ENCODE measurements at places on chromosomes 16 and 17.

DNA sequence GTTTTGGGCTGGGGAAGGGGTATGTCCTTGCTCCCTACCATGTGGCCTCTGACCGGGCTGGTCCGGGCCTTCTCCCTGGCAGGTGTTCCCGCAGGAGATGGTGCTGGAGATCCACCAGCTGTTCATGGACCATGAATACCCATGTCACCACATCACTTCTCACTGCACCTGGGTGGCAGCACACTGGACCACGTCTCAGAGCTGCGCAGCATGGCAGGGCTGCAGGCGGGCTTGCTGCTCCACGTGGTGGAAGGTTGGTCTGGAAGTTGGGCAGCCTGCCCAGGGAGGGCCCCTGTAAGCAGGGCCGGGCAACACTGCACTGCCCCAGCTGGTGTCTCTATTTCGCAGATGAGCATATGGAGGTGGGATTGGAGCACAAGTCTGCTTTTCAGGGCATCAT, 169.5 kb upstream of the ZNF267 start:
- no peak for DNase-seq

- DNase-seq: no peak
Observed at GRCh38 chr16:52128361-52128760, 418.6 kb downstream of the TOX3 start.

DNA sequence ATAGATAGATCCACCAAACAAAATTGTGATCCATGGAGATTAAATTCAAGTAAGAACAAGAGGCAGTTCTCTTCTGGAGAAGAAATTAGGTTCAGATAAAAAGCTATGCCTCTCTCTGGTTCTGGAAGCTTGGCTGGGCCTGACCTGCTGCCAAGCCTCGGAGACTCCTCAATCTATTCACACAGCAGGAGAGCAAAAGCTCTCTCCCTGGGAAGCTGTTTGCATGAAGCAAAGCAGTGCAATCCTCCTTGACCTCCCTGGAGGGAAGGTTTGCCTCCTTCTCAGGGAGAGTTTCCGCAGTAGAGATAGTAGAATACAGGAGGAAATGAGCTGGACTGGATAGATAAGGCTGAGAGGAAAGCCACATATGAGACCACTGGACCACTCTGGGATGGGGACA, 78.1 kb upstream of the GNAO1 start:
- no peak for DNase-seq

DNA sequence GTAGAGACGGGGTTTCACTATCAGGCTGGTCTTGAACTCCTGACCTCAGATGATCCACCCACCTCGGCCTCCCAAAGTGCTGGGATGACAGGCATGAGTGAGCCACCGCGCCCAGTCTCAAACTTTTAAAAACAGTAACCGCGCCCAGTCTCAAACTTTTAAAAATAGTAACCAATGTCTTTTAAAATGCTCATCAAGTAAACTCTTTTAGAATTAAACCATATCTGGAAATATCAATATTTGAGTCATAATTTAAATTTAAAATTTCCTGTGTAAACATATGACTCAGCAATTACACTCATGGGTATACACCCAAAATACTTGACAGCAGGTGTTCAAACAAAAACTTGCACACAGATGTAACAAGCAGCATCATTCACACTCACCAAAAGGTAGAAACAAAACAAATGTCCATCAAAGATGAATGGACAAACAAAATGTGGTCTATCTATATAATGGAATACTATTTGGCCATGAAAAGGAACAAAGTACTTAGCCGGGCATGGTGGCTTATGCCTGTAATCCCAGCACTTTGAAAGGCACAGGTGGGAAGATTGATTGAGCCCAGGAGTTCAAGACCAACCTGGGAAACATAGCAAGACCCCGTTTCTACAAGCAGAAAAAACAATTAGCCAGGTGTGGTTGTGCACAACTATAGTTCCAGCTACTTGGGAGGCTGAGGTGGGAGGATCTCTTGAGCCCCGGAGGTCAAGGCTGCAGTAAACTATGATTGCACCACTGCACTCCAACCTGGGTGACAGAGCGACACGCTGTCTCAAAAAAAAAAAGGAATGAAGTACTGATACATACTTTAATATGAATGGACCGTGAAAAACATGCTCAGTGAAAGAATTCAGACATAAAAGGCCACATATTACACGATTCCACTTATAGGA, 20.2 kb downstream of the ENPP7 start:
- DNase-seq: no peak

DNA sequence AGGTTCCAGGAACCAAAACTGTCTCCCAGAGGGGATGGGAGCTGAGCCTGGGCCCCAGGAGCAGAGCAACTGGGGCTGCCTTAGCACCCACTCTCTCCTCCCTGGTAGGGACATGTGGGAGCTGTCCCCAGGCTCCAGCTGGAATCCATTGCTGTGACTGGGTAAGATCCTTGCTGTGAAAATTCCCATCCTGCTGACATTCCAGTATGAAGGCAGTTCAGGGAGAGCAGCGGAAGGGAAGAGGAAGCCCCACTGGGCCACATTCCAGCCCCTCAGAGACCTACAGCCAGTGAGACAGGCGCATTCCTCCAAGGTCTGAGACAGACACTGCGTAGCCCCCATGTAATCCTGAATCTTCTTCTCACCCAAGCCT, 24.2 kb downstream of the MYO18A start:
- DNase-seq: no peak

- no peak for DNase-seq
Observed at GRCh38 chr16:11198828-11199227, 57.2 kb downstream of the SOCS1 start.

GRCh38 chr16:4976079-4976478, 17.9 kb downstream of the SEC14L5 start:
- DNase-seq: no peak

DNA sequence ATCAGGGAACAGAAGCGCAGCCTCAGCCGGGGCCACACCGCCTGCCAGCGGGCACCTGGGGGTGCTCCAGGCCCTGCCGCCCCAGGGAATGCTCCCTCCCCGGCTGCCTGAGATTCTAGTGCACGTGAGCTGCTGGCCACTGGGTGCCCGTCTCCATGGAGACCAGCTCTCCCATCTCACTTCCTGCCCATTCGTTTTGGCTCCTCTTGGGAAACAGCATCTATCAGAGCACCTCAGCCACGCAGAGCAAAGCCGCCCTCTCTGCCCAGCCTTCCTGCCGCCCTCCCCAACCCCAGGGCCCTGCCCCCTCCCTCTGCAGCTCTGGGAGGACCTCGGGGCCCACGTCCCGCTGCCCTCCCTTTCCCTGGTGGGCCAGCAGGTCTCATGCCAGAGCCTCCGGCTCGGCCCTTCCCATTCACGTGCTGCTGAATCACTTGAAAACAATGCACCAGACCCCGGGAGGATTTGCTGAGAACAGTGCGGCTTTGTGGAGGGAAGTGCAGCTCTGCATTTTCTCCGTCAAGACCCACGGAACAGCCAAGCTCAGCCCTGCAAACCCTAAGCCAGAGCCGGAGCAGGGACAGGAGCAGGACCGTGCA, 19.4 kb downstream of the CEP295NL start:
- DNase-seq: peak; percentile 91

DNA sequence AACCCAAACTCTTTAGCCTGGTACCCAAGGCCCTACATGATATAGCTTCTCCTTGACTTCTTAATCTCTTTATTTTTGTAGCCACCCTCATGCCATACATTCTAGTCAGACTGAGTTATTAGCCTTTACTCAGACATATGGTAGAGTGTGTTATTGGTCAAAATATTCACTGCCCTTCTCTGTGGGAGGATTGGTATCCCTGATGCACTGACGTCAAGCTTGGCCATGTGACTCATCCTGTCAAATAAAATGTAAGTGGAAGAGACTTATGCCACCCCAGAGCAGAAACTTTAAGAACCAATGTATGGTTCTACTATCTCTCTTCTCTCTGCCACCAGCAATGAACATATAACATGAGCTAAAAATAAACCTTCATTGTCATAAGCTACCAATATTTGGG, 12.2 kb upstream of the BEAN1 start:
- DNase-seq: no peak

GRCh38 chr17:68627956-68628575, 26.9 kb upstream of the FAM20A start:
- no peak for DNase-seq

GRCh38 chr16:80045861-80046260, 445.3 kb upstream of the MAF start:
- no peak for DNase-seq

GRCh38 chr17:4903051-4903818, at the start of gene CHRNE:
Gene CHRNE (minus strand): TSS chr17:4903098. CDS start chr17:4903063, 35 bp downstream.
- DNase-seq: peak; percentile 81

DNA sequence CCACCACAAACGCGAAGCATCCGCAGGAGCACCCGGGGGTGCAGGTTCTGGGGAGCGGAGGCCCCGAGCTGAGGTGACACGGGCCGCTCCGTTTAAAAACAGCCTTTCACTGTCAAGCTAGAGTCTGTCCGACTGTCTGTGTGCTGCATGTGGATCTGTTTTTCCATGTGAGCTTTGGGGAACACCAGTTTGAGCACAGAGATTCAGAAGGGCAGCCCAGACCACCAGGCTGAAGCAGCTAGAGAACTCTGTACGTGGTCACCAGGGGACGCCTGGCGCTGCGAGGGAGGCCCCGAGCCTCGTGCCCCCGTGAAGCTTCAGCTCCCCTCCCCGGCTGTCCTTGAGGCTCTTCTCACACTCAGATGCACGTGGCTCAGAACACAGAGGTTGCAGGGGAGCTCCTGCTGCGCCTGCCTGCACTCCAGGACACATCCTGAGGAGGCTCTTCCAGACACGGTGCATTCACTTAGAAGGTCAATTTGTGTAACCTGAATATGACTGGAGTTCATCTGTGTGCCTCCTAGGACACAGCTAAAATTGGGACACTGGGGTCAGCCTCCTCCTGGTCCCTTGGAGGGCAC, 15.7 kb upstream of the FOXK2 start:
- no peak for DNase-seq

- no peak for DNase-seq
Observed at GRCh38 chr17:30597776-30598288, 120.6 kb downstream of the GOSR1 start.

DNA sequence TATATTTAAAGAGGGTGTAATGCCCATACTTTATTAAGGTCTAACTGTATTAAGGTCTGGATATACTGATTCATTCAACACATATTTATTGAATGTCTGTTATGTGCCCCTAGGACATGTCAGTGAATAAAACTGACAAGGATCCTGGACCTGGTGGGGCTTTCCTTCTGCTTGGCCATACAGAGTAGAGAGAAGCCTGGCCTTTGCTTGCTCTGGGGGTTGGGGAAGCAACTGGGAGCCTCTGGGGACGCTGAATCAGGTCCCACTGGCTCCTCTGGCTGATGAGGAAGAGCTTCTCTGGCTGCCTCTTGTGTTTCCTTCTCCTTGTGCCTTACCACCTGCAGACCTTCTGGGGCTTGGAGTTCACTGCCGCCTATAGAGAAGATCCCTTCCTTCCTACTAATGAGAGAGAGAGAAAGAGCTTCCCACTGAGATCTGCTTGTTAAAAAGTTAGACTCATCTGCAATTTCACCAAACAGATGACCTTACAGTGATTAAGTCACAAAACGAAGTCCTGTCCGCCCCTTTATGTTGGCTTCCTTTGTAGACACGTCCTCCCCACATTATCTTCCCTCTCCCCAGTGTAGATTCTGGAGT, 49.7 kb downstream of the MSI2 start:
- DNase-seq: no peak

- DNase-seq: no peak
Observed at GRCh38 chr16:48378276-48378675, 6.9 kb downstream of the SIAH1 start.

DNA sequence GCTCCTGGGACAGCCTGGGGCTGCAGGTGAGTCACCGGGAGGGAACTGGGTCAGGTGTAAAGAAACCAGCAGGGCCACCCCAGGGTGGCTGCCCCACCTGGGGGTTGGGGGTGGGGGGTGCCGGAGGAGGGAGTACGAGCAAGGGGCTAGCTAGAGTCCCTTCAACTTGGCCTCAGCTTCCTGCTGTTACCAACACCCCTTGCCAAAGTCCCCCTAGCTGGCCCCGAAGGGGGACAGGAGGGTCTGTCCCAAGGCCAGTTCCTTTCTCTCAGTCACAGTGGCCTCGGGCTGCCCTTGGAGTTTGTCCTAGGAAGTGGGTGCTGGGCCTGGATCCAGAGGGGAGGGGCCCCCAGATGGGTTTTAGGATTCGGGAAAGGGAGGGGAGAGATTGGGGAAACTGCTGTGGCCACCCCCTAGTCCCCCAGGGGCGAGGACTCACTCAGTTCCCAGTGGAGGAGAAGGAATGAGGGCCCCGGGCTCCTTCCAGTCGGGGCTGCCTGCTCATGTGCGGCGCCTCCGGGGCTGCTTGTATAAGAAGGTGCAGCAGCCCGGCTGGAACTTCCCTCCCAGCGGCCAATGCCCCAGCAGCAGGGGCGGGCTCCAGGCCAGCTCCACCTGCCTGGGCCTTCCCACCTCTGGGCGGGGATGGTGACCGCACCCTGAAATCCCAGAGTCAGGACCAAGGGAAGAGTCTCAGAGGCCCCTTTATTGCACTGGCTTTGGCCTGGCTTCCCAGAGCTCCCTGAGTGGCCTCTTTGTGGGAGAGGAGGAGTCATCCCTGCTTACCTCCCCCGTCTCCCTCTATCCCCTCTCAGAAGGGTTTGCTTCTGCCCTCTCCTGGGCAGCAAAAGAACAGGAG, 7.3 kb downstream of the ARHGAP27 start:
- no peak for DNase-seq

DNA sequence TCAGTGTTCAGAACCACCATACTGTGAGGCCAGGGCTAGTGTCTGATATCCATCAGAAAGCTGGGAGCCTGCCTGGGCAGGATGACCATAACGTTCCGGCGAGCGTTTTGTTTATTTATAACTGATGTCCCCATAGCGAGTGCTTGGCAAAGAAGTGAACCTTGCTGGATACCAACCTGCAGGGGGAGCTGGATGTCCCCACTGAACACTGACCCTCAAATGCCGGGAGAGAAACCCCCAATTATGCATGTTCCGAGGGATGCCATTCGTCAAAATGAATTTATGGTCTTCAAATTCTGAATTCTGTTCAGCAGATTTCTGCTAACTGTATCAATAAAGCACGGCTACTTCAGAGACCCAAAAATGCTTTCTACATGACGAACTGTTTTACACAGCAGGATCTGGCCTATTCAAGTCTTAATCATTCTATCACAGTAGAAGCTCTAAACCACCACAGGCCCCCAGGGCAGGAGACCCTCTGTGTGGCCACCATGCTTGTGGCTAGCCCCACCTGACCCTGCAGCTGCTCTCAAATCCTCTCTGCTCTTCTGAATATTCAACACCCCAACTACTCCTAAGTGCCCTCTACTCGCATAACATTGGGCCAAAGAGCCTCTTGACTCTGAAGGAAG, 15.2 kb downstream of the MED24 start:
- peak; percentile 86 for DNase-seq

- no peak for DNase-seq
Observed at GRCh38 chr16:50941681-50942080, 199.8 kb downstream of the CYLD start.

GRCh38 chr17:38868817-38869525, 887 bp upstream of the LASP1 start:
- DNase-seq: peak; percentile 97

GRCh38 chr16:88451586-88452481, 1.2 kb upstream of the ZFPM1 start:
- DNase-seq: no peak
